ENCODE measurements at places on chromosomes 5 and 9.
A peak's percentile ranks its signal among the peaks of the same experiment; 100 is the strongest.

DNA sequence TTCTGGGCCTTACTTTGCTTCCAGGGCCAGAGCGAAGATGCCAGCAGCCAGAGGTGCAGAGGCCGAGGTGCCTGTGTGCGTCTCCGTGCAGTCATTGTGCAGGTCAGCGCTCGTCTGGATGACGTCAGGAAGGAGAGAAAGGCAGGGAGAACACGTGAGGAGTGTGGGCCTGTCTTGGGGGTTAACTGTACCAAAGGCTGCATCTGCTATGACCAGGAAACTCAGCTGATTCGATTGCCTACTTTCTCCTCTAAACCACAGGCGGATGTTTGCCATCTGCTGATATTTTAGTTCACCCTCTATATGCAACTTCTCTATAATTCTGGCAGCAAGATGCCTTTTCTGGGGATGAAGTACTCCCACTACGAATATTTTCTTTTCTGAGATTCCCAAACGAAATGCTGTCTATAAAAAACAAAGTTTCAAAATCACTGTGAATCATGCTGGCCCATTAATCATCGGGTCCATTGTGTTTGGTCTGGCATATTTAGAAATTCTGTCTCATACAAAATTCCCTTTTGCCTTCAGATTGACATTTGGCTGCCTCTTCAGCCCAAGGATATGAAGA, 24.8 kb downstream of the PCSK1 start:
- DNase-seq: peak; percentile 89

GRCh38 chr5:136011414-136012001, 17.3 kb upstream of the TGFBI start:
- DNase-seq: peak; percentile 86

- DNase-seq: no peak
These were observed 170.8 kb upstream of the RGMB start for GRCh38 chr5:98602534-98603112.

GRCh38 chr5:133962801-133963476, 5.5 kb downstream of the C5orf15 start:
- peak; percentile 86 for DNase-seq

DNA sequence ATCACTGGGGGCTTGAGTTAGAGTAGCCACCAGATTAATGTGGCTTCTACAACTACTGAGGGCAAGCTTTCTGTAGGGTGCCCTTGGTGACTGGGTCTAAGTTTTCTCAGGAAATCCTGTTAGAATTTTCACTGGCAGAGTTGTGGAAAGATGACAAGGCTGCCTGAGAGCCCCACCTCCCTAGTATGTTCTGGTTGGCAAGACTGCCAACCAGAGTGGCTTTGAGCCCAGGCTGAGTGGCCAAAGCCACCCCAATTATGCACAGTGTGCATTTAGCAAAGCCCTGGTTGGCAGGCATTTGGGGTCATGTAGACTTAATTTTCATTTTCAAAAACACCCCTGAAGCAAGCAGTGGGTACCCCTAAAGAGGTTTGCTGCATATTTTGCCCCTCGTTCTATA, 136.7 kb upstream of the HAPLN1 start:
- DNase-seq: no peak

DNA sequence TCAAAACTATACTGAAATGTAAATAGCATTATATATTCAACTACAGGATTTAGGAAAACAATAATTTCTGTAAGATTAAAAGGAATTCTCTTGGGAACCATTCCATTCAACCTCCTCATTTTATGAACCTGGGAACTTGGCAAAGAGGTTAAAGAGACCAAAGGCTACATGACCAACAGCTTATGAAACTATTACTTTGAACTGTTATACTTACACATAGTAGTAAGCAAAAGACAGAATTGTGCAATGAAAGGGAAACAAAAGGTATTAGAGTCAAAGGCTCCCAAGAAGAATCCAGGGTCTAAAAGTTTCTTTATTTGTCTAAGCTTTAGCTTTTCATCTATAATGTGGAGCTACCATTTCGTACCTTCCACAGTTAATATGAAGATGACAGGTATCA, 7.2 kb downstream of the C9orf72 start:
- DNase-seq: no peak

DNA sequence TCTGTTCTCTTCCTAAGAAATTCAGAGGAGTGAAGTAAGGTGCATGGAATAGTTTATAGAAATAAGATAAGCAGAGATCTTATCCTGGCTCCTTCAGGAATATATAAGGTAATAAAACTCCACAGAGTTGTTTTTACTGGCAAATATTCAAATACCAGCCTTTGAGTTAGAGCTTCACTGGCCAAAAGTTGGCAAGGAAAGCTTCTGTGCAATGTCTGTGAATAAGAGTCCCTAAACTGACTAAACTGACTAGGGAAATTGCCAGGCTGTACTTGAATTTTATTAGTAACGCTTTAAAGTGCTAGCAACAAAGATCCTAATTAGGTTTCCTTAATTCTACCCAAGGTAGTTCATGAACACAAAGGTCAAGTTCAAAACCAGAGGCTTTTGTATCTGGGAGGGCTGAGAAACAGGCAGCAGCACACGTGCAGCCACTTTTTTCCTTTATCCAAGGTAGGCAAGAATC, 131.1 kb upstream of the MPDZ start:
- peak; percentile 22 for DNase-seq

DNA sequence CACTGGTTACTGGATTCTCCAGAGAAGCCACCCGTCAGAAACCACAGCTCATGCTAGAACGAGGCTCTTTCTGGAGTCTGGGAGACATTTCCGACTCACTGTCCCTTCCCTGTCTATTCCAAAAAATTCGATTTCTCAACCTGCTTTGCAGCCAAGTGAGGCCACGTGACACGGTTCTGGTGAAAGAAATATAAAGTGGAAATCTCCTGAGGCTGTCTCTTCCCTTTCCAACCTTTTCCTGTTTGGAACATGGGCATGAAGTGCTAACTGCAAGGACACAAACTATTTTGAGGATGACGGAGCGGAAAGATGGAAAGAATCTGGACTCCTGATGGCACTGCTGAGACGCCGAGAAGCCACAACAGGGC, 6.1 kb upstream of the PTGS1 start:
- DNase-seq: no peak

DNA sequence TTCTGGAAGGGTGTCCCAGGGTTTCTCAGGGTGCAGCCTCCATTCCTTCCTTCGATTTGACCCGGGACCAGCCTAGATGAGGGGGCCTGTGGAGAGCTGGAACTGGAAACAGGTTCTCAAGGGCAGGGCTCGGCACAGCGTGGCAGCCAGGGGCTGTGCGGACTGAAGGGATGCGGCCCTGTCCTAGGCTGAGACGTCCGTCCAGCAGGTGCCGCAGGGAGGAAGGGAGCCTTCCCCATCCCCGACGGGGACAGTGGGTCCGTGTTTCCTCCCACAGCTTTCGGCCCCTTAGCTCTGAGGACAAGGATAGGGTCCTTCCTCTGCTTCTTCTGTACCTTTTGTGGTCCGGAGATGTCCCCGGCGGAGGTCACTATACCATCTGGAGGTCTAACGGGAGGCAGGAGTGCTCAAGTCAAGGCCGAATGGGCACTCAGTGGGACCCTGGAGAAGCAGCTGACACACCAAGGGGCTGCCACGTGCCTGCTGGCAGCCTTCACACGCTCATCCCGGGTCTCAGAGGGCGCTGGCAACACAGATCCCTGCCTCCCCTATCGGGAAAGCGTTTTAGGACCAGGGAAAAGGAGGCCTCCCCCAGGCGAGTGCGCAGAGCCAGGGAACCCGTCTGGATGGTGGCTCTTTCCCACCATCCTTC, 49.9 kb downstream of the USP20 start:
- DNase-seq: no peak

GRCh38 chr5:116063950-116064349, 20.9 kb upstream of the COMMD10 start:
- no peak for DNase-seq

DNA sequence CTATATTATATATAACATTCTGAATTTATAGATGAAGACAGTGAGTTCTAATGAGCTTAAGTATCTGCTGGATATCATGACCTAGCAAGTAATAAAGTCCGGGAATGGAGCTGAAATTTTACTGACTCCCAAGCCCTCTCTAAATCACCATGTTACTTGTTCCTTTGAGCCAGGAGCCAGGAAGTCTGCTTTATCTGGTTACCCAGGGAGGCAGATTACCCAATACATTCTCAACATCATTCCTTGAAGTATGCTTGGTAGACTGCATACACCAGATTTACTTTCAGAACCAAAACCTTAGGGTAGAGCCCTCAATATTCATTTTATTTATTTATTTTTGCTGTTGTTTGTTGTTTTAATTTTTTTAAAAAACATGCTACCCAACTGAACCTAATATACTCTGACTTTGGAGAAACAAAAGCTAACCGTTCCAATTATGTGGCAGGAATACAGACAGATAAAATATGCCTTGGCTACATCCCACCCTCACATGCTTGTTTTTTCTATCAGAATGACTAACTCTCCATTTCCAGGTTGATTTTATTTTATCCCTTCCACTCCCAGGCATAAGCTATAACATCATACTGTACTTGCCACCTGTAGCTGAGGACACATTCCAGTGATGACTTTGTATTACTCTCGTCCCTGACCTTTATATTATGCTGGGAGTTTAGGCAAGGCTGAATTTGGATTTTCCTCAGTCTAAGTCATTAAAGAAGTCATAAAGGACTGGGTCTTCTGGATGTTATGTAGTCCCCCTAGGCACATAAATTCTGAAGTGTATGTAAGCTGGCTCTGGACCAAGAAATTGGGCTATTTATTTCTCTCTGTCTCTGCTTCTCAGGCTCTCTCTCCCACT, 82.0 kb downstream of the YIPF5 start:
- DNase-seq: peak; percentile 78

GRCh38 chr9:112793213-112793810, 42.8 kb downstream of the SNX30 start:
- peak; percentile 61 for DNase-seq

GRCh38 chr5:10331341-10331796, 22.1 kb upstream of the MARCHF6 start:
- DNase-seq: peak; percentile 84

GRCh38 chr9:92064711-92065110, 50.5 kb downstream of the SPTLC1 start:
- DNase-seq: peak; percentile 66

GRCh38 chr5:180103487-180104167, 32.1 kb upstream of the RNF130 start:
- no peak for DNase-seq

DNA sequence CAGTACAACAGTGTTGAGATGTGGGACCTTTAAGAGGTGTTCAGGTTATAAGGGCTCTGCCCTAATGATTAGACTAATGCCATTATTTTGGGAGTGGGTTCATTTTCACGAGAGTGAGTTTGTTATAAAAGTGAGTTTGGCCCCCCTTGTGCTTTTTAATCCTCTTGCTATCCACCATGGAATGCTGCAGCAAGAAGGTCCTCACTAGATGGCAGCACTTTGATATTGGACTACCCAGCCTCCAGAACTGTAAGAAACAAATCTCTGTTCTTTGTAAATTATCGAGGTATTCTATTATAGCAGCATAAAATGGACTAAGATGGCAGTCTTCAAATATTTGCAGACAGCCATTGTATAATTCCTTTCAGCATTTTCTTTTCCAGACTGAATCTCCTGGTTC, 212.4 kb downstream of the LRRC70 start:
- peak; percentile 36 for DNase-seq

- peak; percentile 14 for DNase-seq
These were observed 833 bp upstream of the MROH2B start for GRCh38 chr5:41071975-41072374.

- DNase-seq: peak; percentile 71
These were observed 3.1 kb downstream of the KLF9 start for GRCh38 chr9:70411121-70411929.

DNA sequence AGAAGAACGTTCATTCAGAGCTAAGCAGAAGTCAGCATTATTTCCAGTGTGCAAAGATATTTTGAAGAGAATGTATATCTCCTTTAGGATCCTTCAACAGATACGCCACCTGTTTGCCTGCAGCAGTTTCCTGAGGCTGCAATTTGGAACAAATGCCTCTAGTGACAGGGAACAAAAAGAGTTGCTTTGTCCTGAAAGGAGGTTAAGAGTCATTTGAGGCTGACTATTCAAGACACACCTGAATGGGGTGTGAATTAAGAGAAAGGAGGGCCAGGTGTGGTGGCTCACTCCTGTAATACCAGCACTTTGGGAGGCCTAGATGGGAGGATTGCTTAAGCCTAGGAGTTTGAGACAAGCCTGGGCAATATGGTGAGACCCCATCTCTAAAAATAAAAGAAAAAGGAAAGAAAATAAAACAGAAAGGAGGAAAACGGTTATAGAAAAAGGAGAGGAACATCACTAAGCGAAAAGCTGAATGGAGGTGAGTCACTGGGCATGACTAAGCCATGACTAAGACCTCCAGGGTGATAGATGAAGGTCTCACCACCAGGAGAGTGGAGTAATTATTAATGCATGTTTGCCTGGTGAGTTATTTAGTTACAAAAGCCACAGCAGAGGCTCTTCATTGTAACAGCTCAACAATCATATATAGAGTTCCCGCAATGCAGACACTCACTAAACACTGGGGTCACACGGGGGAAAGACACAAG, 255.2 kb upstream of the TNC start:
- DNase-seq: peak; percentile 96

- DNase-seq: peak; percentile 98
These were observed 125.3 kb upstream of the ABCA1 start for GRCh38 chr9:105053209-105053652.

DNA sequence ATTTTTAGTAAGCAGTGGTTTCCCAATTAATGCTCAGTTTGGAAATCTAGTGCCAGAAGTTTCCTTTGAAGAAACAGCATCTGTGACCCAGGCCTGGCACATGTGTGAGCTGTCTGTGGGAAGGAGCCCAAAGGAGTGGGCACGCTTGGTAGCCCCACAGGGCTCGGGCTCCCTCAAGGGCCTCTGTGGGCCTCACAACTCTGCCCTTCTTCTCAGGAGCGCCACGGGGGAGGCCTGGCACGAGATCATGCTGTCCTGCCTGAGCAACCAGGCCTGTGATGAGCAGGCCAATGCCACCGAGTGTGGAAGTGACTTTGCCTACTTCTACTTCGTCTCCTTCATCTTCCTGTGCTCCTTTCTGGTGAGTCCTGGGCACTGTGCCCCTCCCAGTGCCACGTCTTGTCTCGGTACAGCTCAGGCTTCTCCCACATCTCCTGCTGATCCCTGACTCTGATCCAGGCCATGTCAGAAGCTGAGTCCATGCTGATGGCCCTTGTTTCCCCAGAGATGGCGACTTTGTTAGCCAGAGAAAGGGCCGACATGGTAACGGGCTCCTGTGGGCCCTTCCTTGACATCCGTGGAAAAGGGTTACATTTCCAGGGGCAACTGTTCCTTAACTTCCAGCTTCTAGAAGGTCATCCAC, 200.4 kb downstream of the CACNA1B start:
- no peak for DNase-seq

GRCh38 chr5:90506221-90506620, 23.2 kb downstream of the LYSMD3 start:
- DNase-seq: peak; percentile 49

- peak; percentile 84 for DNase-seq
These were observed 3.9 kb upstream of the GNAQ start for GRCh38 chr9:78035383-78035993.

All from iris pigment epithelial cell (primary cell).